Stomach (tissue), 19 donors: ENCODE measurements at places on chromosomes 6 and 20. TPM values are rescaled to one million over a fixed set of nuclear protein-coding genes. Genes with fewer than 3 reads are reported as not detected.

Gene BMP2
- 49.0 TPM for total RNA-seq

Gene FRMD1
- 42.9 TPM for total RNA-seq

Gene CRISP2
- not detected for total RNA-seq

DNA sequence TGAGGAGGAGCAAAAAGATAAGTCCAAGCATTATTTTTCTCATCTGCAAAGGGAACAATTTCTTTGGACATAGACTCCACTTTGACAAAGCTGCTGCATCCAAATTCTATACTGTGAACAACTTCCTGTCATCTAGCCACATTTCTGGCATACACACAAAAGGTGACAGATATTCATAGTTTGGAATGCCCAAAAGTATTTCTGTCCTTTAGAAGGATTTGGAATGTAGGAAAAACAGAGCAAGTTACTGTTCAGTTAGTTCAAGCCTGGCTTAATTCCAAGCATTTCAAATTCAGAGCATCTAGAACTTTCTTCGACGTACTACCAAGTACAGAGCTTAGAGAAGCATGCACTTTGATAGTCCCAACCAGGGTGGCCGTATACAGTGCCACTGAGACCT, 134.0 kb downstream of the PDE7B start:
- DNase-seq = no peak

Gene C6orf58
- not detected for total RNA-seq

DNA sequence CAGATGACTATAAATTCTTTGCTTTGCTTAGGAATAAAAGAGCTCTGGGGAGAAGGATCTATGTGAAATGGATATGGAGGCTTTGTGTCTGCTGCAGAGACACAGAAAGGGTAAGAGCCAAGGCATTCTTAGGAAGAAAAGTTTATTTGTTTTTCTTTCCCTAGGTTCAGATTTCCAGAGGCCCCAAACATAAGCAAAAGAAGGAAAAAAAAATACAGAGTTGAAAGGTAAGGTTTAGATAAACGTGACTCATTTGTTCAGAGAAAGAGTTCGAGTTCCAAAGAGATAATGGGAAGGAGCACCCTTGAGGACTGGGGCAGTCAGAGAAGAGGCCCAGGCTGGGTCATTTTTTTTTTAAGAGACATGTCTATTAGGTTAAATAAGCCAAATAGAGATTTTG, 27.4 kb upstream of the BMP5 start:
- DNase-seq = no peak

DNA sequence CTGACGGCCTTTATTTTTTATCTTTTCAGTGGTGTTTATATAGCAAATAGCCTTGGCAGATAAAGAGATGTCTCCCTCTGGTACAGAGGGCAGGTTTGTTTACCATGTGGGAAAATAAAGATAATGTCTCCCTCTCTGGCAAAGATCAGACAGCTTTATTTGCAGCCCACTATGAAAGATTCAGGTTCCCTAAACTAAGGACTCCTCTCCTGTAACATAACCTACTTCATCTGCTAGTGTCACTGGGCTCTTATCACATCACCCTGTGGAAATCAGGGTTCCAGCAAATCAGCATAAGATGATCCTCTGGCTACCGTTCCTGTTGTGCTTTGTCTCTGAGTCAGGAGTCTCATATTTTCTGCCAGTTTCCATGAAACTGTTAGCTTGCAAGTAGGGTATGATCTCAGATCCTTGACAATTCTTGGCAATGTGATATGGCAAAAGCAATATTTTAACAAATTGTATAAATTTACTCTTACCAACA, 3.1 kb downstream of the FBXL4 start:
- no peak for DNase-seq

- no peak for DNase-seq
Observed at GRCh38 chr6:53048431-53049195, 16.6 kb upstream of the FBXO9 start.

GRCh38 chr6:34917626-34918285, 28.7 kb downstream of the ANKS1A start:
- no peak for DNase-seq

DNA sequence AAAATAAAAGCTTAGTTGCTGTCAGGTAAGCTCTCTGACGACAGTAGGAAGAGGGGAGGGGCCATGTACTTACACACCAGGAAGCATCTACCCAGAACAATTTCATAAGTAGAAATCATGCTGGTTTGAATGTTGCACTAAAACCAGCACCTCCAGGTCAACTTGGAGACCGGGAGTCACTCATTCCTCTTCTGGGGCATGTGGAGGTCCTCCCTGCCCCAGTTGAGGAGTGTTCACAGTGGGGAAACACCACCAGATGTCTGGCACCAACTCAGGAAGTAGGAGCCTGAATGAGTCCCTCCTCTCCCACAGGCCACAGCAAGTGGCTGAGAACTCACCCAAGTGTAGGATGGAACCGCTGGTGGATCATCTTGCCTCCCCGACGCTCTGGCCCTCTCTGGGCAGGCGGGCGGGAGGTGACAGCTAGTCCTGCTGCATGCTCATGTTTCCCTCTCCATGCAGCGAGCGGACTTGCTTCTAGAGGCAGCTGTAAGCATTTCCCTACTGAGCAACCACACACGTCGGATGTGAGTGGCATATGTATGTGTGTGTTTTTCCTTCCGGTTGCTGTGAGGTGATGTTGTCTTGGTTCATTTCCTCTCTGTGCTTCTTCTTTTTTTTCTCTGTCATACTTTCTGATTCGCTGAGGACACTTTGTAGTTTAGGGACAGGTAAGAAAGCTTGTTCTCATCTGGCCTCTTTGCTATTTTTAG, 149.5 kb upstream of the NEDD9 start:
- peak; percentile 43 for DNase-seq

- DNase-seq = peak; percentile 50
Observed at GRCh38 chr20:62786157-62786556, 10.1 kb upstream of the MRGBP start.

- DNase-seq = no peak
Observed at GRCh38 chr6:32635526-32636123, 1.6 kb upstream of the HLA-DQA1 start.

GRCh38 chr6:317448-318144, 25.3 kb downstream of the DUSP22 start:
- DNase-seq = no peak

- DNase-seq = no peak
Observed at GRCh38 chr6:95083506-95083905, 493.8 kb upstream of the MANEA start.

DNA sequence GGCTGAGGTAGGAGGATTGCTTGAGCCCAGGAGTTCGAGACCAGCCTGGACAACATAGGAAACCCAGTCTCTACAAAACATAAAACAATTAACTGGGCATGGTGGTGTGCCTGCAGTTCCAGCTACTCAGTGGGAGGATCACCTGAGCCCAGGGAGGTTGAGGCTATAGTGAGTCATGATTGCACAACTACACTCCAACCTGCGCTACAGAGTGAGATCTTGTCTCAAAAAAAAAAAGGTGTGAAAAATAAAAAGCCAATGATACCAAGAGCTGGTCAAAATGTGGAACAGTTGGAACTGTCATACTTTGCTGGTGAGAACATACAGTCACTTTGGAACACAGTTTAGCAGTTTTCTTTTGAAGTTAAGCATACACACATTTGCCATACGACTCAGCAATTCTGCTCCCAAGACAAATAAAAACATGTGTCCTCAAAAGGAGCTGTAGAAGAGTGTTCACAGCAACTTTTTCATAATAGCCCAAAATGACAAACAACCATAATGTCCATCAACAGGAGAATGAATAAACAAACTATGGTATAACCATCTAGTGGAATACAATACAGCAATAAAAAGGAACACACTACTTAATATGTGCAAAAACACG, 21.6 kb upstream of the FKBP5 start:
- DNase-seq = peak; percentile 25

GRCh38 chr6:168442646-168443045, 1.7 kb downstream of the SMOC2 start:
- no peak for DNase-seq

- no peak for DNase-seq
Observed at GRCh38 chr6:125802383-125802782, 11.6 kb downstream of the NCOA7 start.

- DNase-seq = no peak
Observed at GRCh38 chr20:58748618-58749017, 56.0 kb downstream of the NPEPL1 start.

- no peak for DNase-seq
Observed at GRCh38 chr6:90000864-90001731, 106.8 kb downstream of the GJA10 start.

Gene SMLR1
- total RNA-seq = 0.73 TPM

GRCh38 chr6:99618649-99619408, 12.2 kb downstream of the PRDM13 start:
- no peak for DNase-seq

GRCh38 chr6:158000530-158001307, 19.1 kb downstream of the SYNJ2 start:
- DNase-seq = no peak

- DNase-seq = no peak
Observed at GRCh38 chr6:76174722-76175121, 102.3 kb upstream of the IMPG1 start.

DNA sequence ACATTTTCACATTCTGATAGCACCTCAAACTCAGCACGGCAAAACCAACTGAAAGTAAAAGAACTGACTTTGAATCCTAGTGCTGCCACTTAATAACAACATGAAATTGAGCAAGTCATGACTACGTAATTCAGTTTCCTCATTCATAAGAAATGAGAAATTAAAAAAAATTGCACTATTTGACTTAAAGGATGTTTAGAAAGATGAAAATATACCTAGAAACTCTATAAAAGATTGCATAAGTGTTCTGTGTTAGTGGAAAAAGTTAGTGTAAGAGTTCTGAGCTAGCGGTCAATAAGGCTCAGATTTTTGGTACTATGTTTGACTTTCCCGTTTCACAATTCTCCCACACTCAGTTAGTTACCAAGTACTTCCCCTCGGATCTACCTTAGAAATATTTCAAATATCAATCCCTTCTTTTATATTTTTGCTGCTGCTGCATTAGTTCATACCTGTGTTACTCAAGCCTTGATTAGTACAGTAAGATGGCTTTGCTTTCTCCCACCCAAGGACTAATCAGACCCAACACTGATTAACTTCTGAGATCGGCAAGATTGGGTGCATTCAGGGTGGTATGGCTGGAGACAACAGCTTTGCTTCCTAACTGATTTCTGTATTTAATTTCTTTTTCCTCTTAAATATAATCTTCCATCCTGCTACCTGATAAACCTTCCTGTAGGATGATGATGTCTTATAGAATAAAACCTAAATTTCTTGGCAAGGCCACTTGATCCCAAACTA, 25.9 kb downstream of the ECHDC1 start:
- DNase-seq = no peak

GRCh38 chr20:49460131-49460530, 22.3 kb downstream of the KCNB1 start:
- DNase-seq = no peak

Gene RRBP1
- 139 TPM for total RNA-seq

DNA sequence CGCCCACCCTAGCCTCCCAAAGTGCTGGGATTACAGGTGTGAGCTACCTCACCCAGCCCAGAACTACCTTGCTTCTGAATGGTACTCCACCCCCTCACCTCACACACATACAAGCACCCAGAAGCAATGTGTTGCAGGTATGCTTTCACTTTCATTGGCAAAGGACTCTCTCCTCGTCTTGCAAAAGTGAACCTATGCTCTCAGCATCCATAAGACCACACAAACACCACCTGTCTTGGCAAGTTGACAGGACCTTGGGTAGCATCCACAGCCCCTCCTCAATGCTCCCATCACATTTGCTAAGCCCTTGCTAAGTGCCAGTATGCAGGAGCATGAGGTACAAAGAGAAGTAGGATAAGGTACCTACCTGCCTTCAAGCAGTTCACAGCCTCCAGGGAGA, 3.7 kb downstream of the KIF13A start:
- peak; percentile 47 for DNase-seq

Gene NRSN1
- total RNA-seq = 0.29 TPM

- no peak for DNase-seq
Observed at GRCh38 chr6:129844118-129844891, 16.8 kb downstream of the TMEM244 start.
